ENCODE measurements at places on chromosomes 12 and 14.

- DNase-seq: no peak
Observed at GRCh38 chr14:96804895-96805294, 7.7 kb downstream of the VRK1 start.

- DNase-seq: no peak
Observed at GRCh38 chr12:117342682-117343081, 18.7 kb downstream of the NOS1 start.

DNA sequence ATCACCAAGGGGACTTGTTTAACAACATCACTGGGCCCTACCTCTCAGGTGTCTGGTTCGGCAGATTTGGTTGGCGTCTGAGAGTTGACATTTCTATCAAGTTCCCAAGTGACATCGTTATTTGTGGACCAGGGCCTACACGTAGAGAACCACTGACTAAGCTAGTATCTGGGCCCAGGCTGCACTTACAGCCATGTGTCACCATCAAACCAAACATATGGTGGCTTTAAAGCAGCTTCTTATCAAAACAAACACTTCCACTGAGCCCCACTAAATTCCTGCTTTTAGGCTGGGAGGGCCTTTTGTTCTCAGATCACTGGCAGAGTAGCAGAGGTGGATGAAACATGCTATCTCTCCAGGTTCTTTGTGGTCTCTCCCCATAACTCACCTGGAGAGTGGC, 220.5 kb downstream of the PELI2 start:
- no peak for DNase-seq

DNA sequence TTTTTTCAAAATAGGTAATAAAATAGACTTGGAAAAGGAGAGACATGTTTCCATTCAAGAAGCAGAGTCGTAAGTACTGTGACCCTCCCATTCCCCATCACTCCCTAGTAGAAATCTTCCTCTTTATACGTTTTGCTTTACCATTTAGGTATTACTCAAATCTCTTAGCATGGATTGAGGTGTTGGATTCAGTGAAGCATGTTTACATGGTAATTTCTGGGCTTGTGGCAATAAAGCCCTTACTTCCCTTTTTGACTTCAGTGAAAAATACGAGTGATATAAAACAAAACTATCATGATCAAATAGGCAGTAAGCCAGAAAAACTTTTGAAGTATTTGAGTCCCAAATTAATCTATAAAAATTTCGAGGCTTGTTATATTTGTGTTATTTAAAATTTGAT, 27.4 kb downstream of the RAB21 start:
- no peak for DNase-seq

DNA sequence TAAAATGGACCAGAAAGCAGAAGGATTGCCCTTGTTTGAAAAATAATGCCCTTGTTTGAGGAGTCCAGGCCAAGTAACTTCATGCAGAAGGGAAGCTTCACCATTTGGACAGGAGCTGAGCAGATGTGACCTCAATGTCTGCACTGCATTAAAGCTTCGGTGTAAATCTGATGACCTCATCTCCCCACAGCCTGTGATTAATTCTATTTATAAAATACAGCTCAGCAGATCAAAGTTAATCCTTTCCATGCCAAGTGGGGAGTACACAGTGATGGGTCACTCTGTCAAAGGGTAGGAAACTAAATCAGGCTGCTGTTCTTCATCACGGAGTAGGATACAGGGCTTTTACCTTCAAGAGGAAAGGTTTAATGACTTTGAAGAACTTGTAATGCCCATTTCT, 533.7 kb downstream of the RPS29 start:
- no peak for DNase-seq

- DNase-seq: no peak
Observed at GRCh38 chr14:53652068-53652467, 304.6 kb downstream of the BMP4 start.

GRCh38 chr14:93533842-93534241, 103.1 kb downstream of the UNC79 start:
- no peak for DNase-seq

DNA sequence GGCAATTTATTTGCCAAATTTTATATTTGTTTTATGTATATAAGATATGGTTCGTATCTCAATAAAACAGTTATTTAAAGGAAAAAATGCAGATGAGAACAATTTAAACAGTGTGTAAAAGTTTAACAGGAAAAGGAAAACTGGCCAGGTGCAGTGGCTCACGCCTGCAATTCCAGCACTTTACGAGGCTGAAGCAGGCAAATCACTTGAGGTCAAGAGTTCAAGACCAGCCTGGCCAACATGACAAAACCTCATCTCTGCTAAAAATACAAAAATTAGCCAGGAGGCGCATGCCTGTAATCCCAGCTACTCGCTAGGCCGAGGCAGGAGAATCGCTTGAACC, 22.3 kb downstream of the G2E3 start:
- no peak for DNase-seq

DNA sequence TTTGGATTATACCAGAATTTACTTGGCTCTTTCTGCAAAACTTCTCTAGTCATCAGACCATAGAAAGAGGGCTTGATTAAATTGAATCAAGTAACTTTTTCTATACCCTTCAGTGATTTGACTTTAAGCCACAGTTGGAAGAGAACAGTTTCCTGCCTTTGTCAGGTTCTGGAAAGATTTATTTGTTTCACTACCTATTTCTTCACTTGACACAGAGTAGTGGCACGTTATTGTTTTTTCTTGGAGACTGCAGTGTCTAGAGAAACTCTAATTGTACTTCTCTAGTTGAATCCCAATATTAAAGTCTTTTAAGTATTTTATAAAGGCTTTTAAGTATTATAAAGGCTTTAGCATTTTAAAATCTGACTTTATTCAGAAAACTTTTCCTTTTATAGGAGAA, 138.1 kb downstream of the TMEM117 start:
- no peak for DNase-seq

GRCh38 chr14:75879031-75879430, 102.8 kb downstream of the TGFB3 start:
- DNase-seq: no peak
